ENCODE measurements at places on chromosomes 16 and 17.

DNA sequence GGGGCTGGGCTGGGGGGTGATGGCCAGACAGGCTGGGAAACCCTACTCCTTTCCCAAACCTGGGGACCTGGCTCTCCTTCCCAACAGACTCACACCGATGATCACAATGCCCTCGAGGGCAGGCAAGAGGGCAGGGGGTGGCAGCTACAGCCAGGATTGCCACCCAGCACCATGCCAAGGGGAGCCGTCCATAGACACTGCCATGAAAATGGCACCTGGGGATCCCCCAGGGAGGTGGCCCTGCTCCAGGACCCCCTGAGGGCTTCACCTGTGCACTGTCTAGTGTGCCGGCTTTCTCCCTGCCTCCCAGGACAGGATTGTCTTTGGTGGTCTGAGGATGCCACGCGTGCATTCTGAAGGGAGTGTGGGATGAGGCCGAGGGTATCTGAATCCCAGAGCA, 24.6 kb downstream of the RPH3AL start:
- DNase-seq, result no peak

- no peak for DNase-seq
Measured at GRCh38 chr17:31696703-31697325, 162.2 kb downstream of the COPRS start.

- DNase-seq, result no peak
Measured at GRCh38 chr16:19486750-19487325, 35.1 kb downstream of the GDE1 start.

- no peak for DNase-seq
Measured at GRCh38 chr17:2044263-2044894, 2.6 kb downstream of the OVCA2 start.

- DNase-seq, result no peak
Measured at GRCh38 chr16:58332997-58333700, 38.3 kb upstream of the PRSS54 start.

GRCh38 chr16:17571499-17572093, 100.8 kb upstream of the XYLT1 start:
- DNase-seq, result no peak

DNA sequence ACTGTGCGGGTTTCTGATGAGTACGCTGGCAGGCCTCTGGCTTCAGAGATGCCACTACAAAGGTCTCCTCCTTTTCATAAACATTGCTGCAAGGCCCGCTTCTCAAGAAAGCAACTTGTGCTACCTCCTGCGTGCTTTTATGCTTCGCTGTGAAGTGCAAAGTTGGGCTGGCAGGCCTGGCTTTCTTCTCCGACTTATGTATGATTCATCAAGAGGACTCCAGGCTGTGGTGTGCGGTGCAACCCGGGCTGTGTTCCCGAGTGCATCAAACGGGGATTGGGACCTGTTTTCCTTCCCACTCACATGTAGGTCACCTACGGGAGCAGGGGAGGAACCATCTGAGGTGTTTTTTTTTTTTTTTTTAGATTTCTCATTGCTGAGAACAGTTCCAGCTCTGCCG, 534.1 kb downstream of the WWOX start:
- no peak for DNase-seq

DNA sequence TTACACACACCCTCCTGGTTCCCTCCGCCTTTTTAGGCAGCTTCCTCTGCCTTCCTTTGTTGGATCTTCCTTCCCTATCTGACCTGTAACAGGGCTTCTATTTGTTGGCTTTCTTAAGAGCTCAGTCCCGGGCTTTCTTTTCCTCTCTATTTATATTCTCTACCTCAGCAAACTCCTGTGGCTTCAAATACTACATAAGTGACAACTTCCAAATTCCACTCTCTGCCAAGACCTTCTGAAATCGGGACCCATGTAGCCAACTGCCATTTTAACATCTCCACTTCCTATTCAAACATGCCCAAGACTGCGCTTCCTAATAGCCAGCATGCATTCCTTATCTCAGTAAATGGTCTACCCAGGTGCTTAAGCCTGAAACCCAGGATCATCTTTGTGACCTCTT, 128.1 kb downstream of the MRTFB start:
- no peak for DNase-seq

- DNase-seq, result no peak
Measured at GRCh38 chr17:630801-631200, 83.8 kb downstream of the VPS53 start.

- peak; percentile 68 for DNase-seq
Measured at GRCh38 chr17:27601069-27601974, 29.7 kb upstream of the LGALS9 start.

DNA sequence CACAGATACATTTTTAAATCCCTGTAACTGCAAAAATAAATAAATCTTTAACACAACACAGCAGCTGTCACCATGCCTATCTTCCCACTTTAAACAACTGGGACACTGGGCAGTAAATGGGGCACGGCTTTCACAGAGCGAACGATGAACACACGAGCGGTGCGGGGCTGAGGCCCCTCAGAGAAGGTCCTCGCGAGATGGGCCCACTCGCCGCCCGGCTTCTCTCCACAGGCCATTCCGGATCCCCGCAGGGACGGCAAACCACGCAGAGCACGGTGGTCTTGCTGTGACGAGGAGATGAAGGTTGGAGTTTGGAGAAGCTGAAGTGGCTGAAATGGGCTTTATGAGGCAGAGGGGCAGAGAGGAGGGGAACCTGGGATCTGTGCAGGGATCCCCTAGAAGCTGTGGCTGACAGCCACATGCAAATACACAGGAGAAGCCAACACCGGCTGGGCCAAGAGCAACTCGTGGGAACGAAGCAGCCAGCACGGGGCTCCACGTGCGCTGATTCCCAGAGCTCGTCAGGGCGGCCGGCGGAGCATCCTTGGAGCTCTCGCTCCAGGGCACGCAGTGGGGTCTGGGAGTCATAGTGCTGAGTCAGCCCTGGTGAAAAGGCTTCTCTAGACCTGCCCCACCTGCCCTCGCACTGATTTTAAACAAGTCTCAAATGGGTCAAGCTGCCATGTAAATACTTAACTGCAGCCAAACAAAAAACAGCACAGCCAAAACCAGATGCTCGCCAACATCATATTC, 31.7 kb downstream of the CCDC57 start:
- DNase-seq, result no peak

Measured in activated CD4-positive, alpha-beta T cell treated with anti-CD3 and anti-CD28 coated beads for 1 hour (primary cell).